Endothelial cell (in vitro differentiated cells): ENCODE measurements at places on chromosomes 2 and 18. TPM values are rescaled to one million over a fixed set of nuclear protein-coding genes. Genes with fewer than 3 reads are reported as not detected.

GRCh38 chr2:170221317-170222288, 43.7 kb downstream of the MYO3B start:
- no peak overlapping the region for H3K4me3 ChIP-seq
- no peak for DNase-seq
- H3K4me1 ChIP-seq, result peaks cover 12% of the 10 kb centered on the region
- H3K36me3 ChIP-seq, result no peaks in the 10 kb centered on the region

DNA sequence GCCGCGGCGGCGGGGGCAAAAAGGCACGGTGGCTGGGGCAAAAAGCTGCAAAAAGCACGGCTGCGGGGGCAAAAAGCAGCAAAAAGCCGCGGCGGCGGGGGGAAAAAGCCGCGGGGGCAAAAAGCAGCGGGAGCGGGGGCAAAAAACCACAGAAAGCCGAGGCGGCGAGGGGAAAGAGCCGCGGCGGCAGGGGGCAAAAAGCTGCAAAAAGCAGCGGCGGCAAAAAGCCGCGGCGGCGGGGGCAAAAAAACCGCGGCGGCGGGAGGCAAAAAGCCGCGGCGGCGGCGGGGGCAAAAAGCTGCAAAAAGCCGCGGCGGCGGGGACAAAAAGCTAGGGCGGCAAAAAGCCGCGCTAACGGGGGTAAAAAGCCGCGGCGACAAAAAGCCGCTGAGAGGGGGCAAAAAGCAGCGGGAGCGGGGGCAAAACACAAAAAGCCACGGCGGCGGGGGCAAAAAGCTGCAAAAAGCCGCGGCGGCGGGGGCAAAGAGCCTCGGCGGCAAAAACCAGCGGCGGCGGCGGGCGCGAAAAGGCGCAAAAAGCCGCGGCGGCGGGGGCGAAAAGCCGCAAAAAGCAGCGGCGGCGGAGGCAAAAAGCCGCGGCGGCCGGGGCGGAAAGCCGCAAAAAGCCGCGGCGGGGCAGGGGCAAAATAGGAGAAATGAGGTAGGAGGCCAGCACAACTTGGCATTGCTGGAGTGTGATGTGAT, 123.4 kb downstream of the ANKRD30BL start:
- H3K4me1 ChIP-seq, result no peaks in the 10 kb centered on the region
- H3K27me3 ChIP-seq, result peaks cover 7% of the 10 kb centered on the region
- peak; percentile 5 for DNase-seq
- H3K27ac ChIP-seq, result no peak overlapping the region
- peak overlapping the region; percentile 86 for H3K4me3 ChIP-seq
- H3K36me3 ChIP-seq, result no peaks in the 10 kb centered on the region

- peaks cover 21% of the 10 kb centered on the region for H3K27me3 ChIP-seq
- DNase-seq, result no peak
- H3K36me3 ChIP-seq, result peaks cover 11% of the 10 kb centered on the region
These were observed at the start of gene MCFD2 for GRCh38 chr2:46915281-46915810. TSS of gene MCFD2 (minus strand) at chr2:46915806. CDS start at chr2:46909171, 6,635 bp downstream.

GRCh38 chr2:160927324-160927723, 232.9 kb upstream of the TANK start:
- H3K36me3 ChIP-seq, result no peaks in the 10 kb centered on the region
- no peak for DNase-seq
- H3K4me1 ChIP-seq, result no peaks in the 10 kb centered on the region
- peaks cover 1% of the 10 kb centered on the region for H3K27me3 ChIP-seq
- no peak overlapping the region for H3K27ac ChIP-seq

DNA sequence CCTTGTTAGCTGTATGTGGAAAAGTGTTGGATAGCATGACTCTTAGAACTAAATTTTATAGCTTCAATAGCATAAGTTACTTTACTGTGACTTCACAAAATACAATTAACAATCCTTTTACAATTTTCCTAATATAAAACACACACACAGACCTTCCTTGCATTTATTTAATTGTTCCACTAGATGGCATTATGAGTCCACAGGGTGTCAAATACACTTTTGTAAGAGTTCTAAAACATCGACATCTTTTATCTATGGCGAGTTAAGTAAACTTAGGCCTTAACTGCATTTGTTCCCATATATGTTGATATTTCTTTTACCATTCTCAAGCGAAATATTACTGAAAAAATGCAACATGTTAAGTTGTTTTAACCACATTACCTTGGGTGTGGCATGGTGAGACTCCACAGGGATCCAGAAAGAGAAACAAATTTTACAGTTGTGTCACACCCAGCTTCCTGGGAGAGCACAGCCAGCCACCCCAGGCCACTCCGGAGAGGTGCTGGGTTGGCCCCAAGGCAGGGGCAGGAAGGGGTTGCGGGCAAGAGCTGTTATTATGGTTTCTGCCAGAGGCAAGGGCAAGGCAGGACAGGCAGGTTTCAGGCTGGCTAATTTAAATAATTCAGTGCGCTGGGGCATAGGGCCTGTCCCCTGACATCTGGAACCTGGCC, 312.4 kb upstream of the MC4R start:
- DNase-seq, result no peak
- no peaks in the 10 kb centered on the region for H3K36me3 ChIP-seq
- peaks cover 1% of the 10 kb centered on the region for H3K27me3 ChIP-seq
- H3K4me3 ChIP-seq, result no peak overlapping the region
- H3K27ac ChIP-seq, result no peak overlapping the region
- H3K4me1 ChIP-seq, result no peaks in the 10 kb centered on the region

- H3K4me3 ChIP-seq, result peak overlapping the region; percentile 56
- DNase-seq, result no peak
- no peaks in the 10 kb centered on the region for H3K27me3 ChIP-seq
- H3K4me1 ChIP-seq, result peaks cover 10% of the 10 kb centered on the region
- no peak overlapping the region for H3K27ac ChIP-seq
- peaks cover 30% of the 10 kb centered on the region for H3K36me3 ChIP-seq
These were observed 38.7 kb downstream of the DDX1 start for GRCh38 chr2:15630121-15630977.

DNA sequence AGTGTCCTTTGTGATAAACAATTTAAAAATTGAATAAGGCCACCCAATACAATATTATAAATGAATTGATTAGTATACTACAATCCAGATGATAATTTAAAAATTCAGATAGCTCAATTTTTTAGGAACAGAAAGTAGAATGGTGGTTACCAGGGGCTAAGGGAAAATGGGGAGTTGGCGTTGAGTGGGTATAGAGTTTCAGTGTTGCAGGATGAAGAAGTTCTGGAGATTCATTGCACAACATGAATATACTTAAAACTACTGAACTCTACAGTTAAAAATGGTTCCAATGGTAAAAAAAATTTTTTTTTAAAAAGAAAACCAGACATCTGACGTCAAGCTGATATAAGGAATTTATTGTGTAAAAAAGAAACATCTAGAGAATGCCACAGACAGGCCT, 20.9 kb downstream of the SLC39A6 start:
- H3K4me1 ChIP-seq, result no peaks in the 10 kb centered on the region
- H3K36me3 ChIP-seq, result peaks cover 19% of the 10 kb centered on the region
- no peak overlapping the region for H3K27ac ChIP-seq
- no peak for DNase-seq

Gene EPAS1
- 280 TPM for total RNA-seq

Gene DNAH6
- total RNA-seq, result 7.8 TPM

DNA sequence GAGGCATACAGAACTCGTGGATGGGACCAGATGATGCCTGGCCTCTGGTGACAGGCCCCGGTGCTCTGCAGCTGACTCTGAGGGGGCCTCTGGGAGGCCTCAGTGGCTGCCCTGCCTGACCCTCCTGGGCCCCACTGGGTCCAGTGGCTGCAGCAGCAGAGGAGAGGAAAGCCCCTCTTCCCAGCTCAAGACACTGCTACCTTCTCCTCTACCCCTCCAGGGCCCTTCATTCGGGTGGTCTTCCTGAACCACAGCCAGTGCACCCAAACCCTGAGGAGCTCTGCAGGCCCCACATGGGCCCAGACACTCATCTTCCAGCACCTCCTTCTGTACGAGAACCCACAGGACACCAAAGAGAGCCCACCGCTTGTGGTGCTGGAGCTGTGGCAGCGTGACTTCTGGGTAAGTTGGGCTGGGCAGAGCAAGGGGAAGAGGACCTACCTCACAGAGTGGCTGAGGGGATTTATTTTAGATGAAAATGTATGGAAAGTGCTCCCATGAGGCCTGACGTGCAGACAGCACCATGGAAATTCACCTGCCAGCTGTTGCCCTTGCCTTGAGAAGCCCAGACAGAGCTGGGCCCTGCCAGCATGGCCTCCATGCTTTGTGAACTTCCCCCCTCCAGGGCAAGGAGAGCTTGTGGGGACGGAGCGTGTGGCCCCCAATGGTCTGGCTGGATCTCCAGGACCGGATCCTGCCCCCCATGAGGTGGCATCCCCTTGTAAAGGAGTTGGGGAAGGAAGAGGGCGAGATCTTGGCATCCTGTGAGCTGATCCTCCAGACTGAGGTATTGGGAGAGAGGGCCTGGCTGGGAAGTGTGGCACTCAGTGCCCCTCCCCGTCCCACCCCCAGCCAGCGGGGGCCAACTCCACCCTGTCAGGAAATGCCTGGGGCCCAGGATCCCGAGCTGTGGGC, 46.3 kb downstream of the LMAN2L start:
- H3K36me3 ChIP-seq, result no peaks in the 10 kb centered on the region
- no peak overlapping the region for H3K4me3 ChIP-seq
- no peak for DNase-seq
- peaks cover 2% of the 10 kb centered on the region for H3K27me3 ChIP-seq
- no peak overlapping the region for H3K27ac ChIP-seq

DNA sequence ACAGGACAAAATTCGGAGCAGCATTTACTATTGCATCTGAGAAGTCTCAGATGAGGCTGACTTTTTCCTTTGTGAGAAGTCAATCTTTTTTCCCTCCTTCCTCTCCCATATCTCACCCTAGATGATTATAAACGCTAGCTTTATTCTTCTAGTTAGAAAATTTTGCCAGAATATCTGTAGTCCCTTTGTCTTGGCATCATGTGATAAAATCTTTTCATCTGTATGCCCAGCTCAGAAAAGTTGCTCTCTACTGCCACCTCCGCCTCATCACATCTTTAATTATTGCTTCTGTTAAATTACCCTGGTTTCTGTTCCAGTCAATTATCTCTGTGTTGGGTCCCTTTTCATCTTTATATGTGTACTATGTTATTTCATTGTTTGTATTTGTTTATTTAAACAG, 210.8 kb upstream of the SLC35G4 start:
- no peak for DNase-seq
- H3K4me3 ChIP-seq, result no peak overlapping the region
- H3K4me1 ChIP-seq, result no peaks in the 10 kb centered on the region
- no peaks in the 10 kb centered on the region for H3K36me3 ChIP-seq
- no peaks in the 10 kb centered on the region for H3K27me3 ChIP-seq

Gene ABCB11
- 1.9 TPM for total RNA-seq

DNA sequence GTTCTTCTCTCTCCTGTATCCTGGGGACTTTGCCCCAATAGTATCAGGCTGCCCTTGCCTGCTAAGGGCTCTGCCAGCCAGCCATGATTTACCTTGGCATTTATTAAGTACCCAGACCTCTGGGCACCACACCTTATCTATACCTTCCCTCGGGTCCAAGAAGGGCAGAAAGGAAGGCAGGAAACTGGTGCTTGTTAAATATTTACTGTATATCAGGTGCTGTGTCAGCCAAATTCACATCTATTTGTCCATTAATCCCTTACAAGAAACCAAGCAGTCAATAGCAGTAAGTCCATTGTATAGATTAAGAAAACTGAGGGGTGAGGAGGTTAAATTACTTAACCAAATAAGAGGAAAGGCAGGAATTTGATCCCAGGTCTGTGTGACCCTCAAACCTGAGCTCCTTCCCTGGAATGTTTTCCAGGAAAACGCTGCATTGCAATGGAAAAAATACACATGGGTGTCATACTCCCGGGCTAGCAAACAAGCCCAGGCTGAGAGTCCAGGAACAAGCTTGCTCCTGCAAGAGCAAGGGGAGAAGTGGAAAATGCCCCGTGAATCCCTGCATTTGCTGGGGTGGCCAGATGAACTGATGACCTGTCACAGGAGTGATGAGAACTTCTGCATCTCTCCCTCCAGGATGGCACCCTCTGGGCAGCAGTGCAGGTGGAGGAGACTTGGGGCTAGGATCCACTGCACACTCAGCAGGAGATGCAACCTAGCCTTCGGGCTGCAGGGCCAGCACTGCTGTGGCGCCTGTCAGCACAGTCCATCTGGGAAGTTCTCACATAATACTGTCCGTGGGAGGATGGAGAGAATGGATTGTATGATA, 30.4 kb downstream of the CIB4 start:
- no peak overlapping the region for H3K27ac ChIP-seq
- peaks cover 7% of the 10 kb centered on the region for H3K4me1 ChIP-seq
- peaks cover 2% of the 10 kb centered on the region for H3K27me3 ChIP-seq
- DNase-seq, result no peak

DNA sequence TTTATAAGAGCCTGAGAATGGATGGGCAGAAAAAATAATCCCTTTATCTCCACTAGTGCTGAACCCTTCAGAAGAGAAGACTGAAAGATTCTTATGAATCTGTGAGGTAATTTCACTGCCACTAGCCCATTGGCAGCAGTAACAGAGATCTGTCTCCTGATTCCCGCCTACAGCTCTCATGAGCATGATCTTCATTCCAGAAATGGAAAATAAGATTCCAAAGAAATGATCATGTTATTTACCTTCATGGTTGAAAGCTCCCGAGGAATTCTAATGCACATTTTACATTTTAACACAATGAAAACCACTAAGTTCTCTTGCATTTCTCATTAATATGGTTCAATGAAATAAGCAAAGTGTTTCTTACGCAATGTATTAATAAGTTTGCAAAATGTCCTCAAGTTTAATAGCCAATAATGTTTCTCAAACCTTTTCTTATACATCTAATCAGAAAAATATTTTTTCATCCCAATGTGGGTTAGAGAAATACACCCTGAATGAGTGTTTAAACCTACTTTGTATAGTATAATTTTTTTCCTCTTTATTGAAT, 905.6 kb downstream of the TMEM182 start:
- H3K27ac ChIP-seq, result no peak overlapping the region
- no peaks in the 10 kb centered on the region for H3K36me3 ChIP-seq
- H3K27me3 ChIP-seq, result no peaks in the 10 kb centered on the region
- no peak for DNase-seq

GRCh38 chr2:136495636-136496035, 269.7 kb upstream of the THSD7B start:
- no peak overlapping the region for H3K27ac ChIP-seq
- H3K4me1 ChIP-seq, result no peaks in the 10 kb centered on the region
- peaks cover 7% of the 10 kb centered on the region for H3K27me3 ChIP-seq
- no peak for DNase-seq
- H3K36me3 ChIP-seq, result no peaks in the 10 kb centered on the region
- no peak overlapping the region for H3K4me3 ChIP-seq

Gene CCDC141
- total RNA-seq, result 0.67 TPM

Gene IGFBP5
- 7.2 TPM for total RNA-seq

Gene SLC19A3
- 0.62 TPM for total RNA-seq

- H3K27me3 ChIP-seq, result peaks cover 2% of the 10 kb centered on the region
- no peaks in the 10 kb centered on the region for H3K36me3 ChIP-seq
- DNase-seq, result no peak
- no peak overlapping the region for H3K27ac ChIP-seq
These were observed 693.3 kb upstream of the KLHL29 start for GRCh38 chr2:22691666-22692065.

Gene MYO7B
- total RNA-seq, result 0.90 TPM

Gene PAIP2B
- 2.9 TPM for total RNA-seq
